ENCODE measurements at places on chromosomes 16 and 17. TPM values are rescaled to one million over a fixed set of nuclear protein-coding genes. Genes with fewer than 3 reads are reported as not detected.

The BEAN1 gene
- 0.53 TPM for total RNA-seq

The CRISPLD2 gene
- 65.7 TPM for total RNA-seq

The MMP28 gene
- 6.6 TPM for total RNA-seq

The HOXB4 gene
- total RNA-seq: 2.6 TPM

The PPL gene
- 0.18 TPM for total RNA-seq

The TPSG1 gene
- not detected for total RNA-seq

The FOXJ1 gene
- total RNA-seq: not detected

The GLP2R gene
- not detected for total RNA-seq

The PLXDC1 gene
- total RNA-seq: not detected

The ATMIN gene
- 32.1 TPM for total RNA-seq

The TMEM238L gene
- not detected for total RNA-seq

The OR3A3 gene
- not detected for total RNA-seq

The GLTPD2 gene
- total RNA-seq: not detected

The RDM1 gene
- 0.58 TPM for total RNA-seq

The SPSB3 gene
- total RNA-seq: 26.4 TPM

The DCTN5 gene
- total RNA-seq: 47.1 TPM

The NOD2 gene
- not detected for total RNA-seq

The RGS9 gene
- 2.7 TPM for total RNA-seq

The ATP2C2 gene
- total RNA-seq: not detected

The ZNF469 gene
- 1.8 TPM for total RNA-seq

The CFAP119 gene
- total RNA-seq: 4.6 TPM

The NATD1 gene
- 2.9 TPM for total RNA-seq

The TSPAN10 gene
- total RNA-seq: 2.0 TPM

The EVPLL gene
- not detected for total RNA-seq

The C1QTNF1 gene
- 28.3 TPM for total RNA-seq

The NT5M gene
- 2.8 TPM for total RNA-seq

The TERB1 gene
- total RNA-seq: not detected

The C17orf78 gene
- not detected for total RNA-seq

The USP31 gene
- total RNA-seq: 6.7 TPM

All from myometrial cell (primary cell).